ENCODE measurements at places on chromosomes 13 and 19. TPM values are rescaled to one million over a fixed set of nuclear protein-coding genes. Genes with fewer than 3 reads are reported as not detected.

DNA sequence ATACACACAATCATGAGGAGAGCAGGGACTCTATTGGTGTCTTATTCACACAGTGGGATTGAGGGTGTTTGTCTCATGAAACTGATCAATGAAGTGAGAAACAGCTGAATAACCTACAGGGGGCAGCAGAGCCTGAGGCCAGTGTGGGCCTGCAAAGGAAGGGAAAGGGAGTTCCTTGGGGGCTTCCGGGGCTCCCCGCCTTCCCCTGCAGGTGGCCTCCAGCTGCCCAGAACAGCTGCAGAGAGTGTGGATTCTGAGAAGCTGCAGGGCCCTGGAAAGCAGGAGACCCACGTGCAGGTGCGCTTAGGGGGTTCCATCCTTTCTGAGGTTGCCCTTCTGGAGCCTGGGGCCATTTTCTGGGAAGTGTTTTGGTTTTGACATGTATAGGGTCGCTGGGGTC lies 20.1 kb downstream of the ZNF763 start:
- DNase-seq = no peak

The CEACAM4 gene
- total RNA-seq = 1.5 TPM

GRCh38 chr13:29136341-29136740 lies 316.2 kb downstream of the MTUS2 start:
- no peak for DNase-seq

DNA sequence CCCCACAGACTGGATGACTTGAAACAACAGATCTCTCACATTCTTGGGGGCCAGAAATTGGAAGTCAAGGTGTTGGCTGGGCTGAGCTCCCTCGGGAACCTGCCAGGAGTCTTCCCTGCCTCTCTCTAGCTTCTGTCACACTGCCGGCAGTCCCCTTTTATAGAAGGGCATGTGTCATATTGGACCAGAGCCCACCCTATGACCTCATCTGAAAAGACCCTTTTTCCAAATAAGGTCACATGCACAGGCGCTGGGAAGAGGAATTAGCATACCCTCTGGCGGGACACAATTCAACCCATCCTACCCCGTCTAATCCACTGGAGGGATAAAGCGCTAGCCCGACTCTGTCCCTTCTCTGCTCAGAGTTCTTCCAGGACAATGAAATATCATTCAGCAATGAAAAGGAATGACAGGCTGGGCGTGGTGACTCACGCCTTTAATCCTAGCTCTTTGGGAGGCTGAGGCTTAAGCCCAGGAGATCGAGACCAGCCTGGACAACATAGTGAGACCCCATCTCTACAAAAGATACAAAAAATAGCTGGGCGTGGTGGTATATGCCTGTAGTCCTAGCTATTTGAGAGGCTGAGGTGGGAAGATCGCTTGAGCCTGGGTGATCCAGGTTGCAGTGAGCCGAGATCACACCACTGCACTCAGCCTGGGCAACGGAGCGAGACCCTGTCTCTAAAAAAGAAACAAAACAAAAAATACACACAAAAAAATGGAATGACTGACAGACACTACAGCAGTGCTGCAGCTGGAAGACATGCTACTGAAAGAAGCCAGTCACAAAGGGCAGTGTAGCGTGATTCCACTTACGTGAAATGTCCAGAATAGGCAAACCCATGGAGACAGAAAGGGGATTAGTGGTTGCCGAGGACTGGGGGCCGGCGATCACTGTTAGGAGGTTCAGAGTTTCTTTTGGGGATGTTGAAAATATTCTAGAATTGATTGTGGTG lies 28.5 kb downstream of the MEIS3 start:
- DNase-seq = no peak

DNA sequence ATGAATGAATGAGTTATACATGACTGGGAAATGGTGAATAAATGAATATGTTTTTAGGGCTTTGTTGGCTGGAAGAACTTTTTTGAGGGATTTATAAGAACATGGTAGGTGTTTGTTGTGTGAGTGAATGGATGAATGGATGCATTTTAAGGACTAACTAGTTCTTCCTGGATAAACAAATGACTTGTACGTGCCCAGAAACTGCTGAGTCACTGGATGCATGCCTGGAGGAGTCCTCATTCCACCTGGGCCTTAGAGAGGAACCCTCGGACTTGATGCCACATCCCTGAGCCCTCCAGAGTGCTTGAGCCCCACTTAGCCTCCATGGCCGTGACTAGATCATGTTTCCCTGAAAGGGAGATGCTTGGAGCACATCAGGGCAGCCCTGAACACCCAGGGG lies 153.4 kb downstream of the DPF1 start:
- DNase-seq = no peak

The C5AR1 gene
- 5.1 TPM for total RNA-seq

- DNase-seq = no peak
Measured at GRCh38 chr19:29690842-29691241, 24.2 kb downstream of the C19orf12 start.
